ENCODE measurements at places on chromosomes 1 and 21.
A peak's percentile ranks its signal among the peaks of the same experiment; 100 is the strongest.

DNA sequence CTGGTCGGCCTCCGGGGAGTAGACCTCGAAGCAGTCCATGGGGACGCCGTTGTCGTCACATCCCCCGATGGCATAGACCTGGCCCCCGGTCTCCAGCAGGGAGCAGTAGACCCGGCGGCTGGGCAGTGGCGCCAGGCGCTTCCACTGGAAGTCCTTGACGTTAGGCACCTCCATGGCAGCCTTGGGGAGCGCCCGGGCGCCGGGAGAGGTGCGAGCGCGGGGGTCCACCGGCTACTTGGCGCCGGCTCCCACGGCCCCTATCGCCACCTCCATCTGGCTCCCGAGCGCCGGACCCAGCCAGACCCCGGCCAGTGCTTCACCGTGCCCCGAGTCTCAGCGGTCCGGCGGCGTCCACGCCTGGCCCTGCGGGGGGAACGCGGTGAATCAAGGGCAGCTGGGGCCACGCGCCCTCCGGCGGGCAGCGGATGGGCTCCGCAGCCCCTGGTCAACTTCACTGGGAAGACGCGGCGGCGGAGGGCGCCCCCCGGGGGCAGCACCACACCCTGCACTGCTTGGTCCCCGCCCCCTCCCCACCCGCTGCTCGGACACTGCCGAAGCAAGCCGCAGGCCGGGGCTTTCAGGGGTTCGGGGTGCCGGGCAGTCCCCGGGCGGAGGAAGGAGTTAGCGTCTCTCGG is 13.2 kb downstream of the KLHDC8A start:
- no peak for DNase-seq

- no peak for DNase-seq
Measured at GRCh38 chr1:35838693-35839245, 31.0 kb downstream of the AGO4 start.

GRCh38 chr1:211518330-211519289 is 26.6 kb upstream of the RD3 start:
- DNase-seq, result no peak

GRCh38 chr1:240000634-240001033 is 91.0 kb upstream of the FMN2 start:
- DNase-seq, result peak; percentile 44

GRCh38 chr1:98439471-98439870 is 222.1 kb upstream of the SNX7 start:
- no peak for DNase-seq

DNA sequence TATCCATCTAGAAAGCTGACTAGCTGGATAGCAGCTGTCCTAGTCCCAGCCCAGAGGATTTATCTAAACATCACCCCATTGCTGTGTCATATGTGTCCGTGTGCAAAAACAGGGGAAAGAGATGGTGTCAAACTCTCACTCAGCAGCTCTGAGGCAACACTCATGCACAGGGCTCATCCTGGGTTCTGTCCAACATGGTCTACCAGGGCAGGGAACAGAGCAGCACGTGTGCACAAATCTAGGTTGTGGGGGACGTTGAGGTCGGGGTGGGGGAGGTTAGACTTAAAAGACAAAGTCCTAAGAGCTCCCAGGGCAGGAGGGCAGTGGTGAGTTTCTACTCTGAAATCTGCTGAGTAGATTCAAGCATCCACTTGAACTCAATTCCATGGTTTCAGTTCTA is 16.2 kb downstream of the PI4KB start:
- DNase-seq, result no peak

- DNase-seq, result peak; percentile 92
Measured at GRCh38 chr1:223887747-223888418, 42.1 kb upstream of the TP53BP2 start.

GRCh38 chr1:240109130-240109529 is 17.4 kb downstream of the FMN2 start:
- no peak for DNase-seq

GRCh38 chr1:43276673-43277072 is 6.9 kb downstream of the TMEM125 start:
- DNase-seq, result no peak

GRCh38 chr1:164671323-164671965 is 112.5 kb downstream of the PBX1 start:
- no peak for DNase-seq
